SK-N-SH treated with all-trans-retinoic acid at 6 μM for 48 hours (cell line): ENCODE measurements at places on chromosomes 16 and 17.

DNA sequence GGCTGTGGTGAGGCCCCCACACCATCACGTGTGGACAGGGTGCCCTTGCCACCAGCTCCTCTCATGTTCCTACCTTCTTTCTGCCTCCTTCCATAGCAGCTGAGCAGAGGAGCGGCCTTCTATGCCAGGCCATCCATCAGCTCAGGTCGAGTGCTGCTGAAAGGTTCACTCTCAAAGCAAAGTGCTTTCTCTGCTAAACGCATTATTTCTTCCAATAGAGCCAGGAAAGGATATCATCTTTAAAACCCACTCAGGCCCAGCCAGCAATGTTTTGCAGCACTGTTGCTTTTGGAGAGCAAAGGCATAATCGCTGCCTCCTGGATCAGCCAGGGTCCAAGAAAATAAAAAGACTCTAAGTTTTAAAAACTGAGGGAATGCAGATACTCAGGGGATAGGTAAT is 54.9 kb upstream of the GPRC5B start:
- no peak for ATAC-seq

DNA sequence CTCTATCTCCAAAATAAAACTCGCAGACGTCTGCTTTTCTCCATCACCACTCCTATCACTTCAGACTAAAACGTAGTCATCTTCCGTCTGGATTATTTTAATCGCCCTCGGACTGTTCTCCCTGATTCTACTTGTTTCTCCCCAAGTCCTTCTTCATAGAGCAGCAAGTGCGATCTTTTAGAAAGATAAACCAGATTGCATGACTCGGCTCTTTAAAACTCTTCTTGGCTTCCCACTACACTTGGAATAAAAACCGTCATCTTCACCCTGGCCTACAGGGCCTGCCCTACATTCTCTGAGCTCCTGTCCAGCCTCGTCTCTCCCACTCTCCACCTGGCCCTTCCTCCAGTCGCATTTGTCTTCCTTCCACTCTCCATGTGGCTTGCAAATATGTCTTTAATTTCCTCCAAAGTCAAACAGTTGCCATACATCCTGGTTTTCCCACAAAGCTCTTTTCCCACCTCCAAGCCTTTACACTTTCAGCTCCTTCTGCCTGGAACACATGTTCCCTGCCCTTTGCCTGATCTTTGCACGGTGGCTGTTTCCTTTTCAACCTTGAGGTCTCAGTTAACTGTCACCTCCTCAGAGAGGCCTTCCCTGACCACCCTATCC is 70.5 kb upstream of the DHX40 start:
- ATAC-seq = no peak

- ATAC-seq = peak; percentile 91
Measured at GRCh38 chr16:57801098-57801808, 1.0 kb downstream of the KIFC3 start.

DNA sequence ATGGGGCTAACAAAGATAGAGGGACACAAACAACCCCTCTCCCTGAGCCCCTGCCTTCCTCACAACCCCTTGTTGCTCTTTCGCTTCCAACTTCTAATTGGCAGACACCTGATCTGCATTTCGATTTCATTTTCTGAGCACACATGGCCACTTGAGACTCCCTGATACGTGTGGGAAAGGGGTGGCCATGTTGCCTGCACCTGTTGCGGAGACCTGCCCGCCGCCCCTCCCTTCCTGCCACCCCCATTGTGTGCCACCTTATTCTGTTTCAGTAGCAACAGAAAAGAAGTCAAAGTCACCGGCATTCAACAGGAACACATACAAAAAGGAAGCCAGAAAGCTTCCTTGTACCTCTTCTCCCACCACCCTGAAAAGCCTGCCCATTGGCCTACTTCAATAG is 254.7 kb upstream of the SOX9 start:
- no peak for ATAC-seq

- no peak for ATAC-seq
Measured at GRCh38 chr17:19365833-19366636, 3.5 kb upstream of the B9D1 start.

- ATAC-seq = no peak
Measured at GRCh38 chr16:14388243-14388642, 241.8 kb downstream of the PARN start.

DNA sequence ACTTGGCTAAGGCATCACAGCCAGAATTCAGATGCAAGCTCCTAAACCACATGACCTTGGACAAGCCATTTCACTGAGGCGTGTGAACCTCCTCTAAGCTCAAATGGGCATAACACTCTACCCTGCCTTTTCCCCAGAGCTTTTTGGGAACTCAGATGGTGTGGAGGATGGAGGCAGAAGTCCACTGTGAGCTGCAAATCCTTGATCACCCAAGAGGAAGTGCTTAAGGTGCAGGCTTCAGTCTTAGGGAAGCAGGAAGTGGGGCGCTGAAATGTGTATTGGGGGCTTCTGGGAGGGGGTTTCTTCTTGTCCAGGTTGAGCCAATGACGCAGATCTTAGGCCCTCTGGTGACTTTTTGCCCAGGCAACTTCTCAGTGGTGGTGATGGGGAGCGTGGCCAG is 12.9 kb downstream of the CIITA start:
- no peak for ATAC-seq

DNA sequence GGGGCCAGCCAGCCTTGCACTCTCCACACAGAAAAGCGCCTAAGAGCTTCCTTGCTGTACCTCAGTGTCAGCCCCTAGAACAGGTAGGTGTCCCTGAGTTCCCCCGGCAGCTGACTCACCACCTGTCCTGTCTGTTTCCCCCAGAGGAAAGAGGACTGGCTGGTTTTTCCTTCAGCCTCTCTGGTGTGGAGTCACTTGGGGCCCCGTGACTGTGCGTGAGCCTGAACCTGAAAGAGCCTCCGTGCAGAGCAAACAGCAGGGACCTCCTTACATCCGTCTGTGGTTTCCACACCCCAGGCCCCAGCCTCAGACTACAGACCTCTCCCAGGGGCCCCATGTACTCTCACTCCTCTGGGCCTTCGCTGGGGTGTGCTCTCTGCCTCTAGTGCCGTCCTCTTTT is 87.8 kb downstream of the GNAO1 start:
- ATAC-seq = no peak

GRCh38 chr16:11253009-11253994 is 2.7 kb downstream of the SOCS1 start:
- no peak for ATAC-seq

DNA sequence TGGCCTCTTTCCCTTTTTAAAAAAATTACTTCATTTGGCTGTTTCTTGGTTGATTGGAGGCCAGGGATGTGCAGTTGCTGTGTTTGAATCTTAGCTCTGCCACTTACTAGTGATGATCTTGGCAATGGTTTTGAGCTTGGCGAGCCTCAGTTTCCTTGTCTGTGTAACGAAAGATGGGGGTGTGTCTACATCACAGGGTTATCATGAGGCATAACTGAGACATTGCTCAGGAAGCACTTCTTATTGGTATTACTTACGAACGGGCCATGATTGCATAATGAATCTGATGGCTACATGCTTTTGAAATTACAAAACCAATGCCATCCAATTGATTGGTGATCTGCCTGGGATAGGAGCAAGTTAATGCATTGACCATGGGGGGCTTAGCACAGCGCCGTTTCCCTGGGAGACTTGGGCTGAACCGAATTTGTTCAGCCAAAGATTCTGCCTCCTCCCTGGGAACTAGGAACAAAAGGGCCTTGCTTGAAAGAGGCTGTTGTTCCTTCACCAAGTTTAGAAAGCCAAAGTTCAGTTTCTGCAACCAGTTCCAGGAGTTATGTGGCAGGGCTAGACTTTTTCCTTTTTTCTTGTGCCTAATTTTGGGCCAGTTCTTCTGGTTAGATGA is 21.9 kb downstream of the CMIP start:
- ATAC-seq = no peak

DNA sequence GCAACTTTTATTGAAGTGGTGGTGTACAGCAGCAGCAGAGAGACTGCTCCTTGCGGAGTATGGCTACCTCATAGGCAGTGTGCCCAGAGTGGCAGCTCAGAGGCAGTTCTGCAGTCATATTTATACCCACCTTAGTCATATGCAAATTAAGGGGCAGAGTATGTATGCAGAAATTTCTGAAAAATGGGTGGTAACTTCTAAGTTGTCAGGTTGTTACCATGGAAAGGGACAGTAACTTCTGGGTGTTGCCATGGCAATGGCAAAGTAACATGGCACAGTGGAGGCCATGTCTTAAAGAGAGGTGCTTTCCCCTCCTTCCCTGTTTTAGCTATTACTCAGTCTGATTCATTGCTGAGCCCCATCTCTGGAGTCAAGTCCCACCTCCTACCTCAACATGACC is 53.4 kb downstream of the MEOX1 start:
- peak; percentile 48 for ATAC-seq

DNA sequence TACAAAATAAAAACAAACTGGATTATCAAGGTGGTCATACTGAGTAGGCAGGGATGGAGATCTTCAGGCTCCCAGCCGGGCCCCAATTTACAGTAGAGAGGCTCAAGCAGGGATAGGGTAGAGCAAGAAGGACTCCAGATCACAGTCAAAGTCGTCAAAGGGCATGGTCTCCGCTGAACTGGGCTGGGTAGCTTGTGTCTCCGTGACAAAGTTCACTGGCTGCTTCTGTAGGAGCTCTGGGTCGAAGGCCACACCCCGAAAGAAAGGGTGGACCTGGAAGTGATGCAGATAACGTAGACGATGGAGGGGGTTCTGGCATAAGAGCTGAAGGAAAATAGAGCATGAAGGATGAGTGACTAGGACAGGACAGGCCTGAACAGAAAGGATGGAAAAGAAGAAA is 3.6 kb downstream of the RSKR start:
- ATAC-seq = no peak

- ATAC-seq = no peak
Measured at GRCh38 chr16:17466876-17467275, 3.9 kb downstream of the XYLT1 start.

GRCh38 chr17:40545660-40546059 is 19.6 kb downstream of the CCR7 start:
- no peak for ATAC-seq
